A673 (cell line): ENCODE measurements at places on chromosomes 6 and 20. TPM values are rescaled to one million over a fixed set of nuclear protein-coding genes. Genes with fewer than 3 reads are reported as not detected.
A peak's percentile ranks its signal among the peaks of the same experiment; 100 is the strongest.

DNA sequence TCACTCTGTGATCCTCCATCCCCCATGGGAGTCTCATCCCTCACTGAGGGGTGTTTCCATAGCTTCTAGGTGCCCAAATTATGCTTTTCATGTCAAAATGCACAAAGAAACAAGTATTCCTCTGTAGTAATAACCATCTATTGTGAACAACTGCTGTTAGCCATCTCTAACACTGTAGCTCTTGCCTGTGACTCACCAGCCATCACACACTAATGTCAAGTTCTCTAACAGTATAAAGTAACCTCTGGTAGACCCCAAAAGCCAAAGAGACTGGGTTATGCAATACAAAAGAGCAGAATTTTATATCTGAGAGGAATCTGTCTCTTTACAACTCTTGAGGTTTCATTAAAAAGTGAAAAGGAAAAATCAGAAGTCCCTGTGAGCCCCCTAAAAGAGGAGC is 25.4 kb upstream of the IYD start:
- no peak for DNase-seq
- H3K27me3 ChIP-seq, result no peaks in the 10 kb centered on the region
- no peak overlapping the region for H3K27ac ChIP-seq
- H3K4me1 ChIP-seq, result no peaks in the 10 kb centered on the region

DNA sequence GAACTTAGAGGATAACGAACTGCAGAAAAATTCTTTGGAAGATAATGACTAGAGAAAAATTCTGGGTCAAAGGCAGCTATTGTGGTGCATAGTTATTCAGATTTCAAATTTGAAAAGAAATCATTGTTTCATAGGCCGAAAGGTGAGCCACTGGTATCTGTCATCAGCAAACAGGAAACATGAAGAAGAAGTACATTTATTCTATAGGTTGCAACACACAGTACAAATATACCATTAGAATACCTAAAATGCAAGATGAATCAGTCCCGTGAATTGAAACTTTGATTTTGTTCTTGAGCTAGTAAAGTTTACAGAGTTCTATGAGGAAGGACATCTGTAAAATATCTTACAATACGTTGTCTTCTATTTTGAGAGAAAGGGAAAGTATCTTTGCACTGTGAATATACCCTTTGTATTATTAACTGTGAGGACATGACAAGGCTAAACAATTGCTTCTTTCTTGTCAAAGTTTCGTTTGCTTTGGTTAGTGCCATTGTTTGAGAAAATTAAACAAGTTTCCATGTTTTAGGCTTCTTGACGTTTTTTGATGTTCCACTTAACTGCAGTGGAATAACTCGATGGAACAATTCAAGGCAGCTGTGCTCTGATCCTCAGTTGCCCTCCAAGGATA is 84.7 kb downstream of the HDGFL1 start:
- H3K27me3 ChIP-seq, result no peaks in the 10 kb centered on the region
- no peak overlapping the region for H3K4me3 ChIP-seq

The TCF21 gene
- not detected in 2 replicates for total RNA-seq

DNA sequence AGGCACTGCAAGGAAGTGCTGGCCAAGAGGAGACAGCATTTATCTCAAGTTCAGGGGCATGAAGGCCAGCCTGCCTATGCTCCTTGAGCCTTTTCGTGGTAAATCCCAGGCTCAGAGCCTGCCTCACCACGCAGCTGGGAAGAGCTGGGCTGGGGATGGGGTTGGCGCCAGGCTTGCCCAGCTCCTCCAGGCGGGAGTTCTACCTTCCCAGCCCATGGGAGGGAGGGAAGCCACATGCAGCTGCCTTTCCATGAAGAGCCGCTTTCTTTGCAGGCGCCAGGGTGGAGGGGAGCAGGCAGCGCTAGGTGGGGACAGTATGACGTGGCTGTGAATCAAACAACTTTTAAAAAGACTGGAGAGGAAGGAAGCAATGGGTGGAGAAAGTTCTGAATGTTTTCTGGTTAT is 19.5 kb upstream of the SIRT5 start:
- no peaks in the 10 kb centered on the region for H3K27me3 ChIP-seq
- no peak for DNase-seq
- H3K4me1 ChIP-seq, result no peaks in the 10 kb centered on the region
- no peaks in the 10 kb centered on the region for H3K36me3 ChIP-seq

DNA sequence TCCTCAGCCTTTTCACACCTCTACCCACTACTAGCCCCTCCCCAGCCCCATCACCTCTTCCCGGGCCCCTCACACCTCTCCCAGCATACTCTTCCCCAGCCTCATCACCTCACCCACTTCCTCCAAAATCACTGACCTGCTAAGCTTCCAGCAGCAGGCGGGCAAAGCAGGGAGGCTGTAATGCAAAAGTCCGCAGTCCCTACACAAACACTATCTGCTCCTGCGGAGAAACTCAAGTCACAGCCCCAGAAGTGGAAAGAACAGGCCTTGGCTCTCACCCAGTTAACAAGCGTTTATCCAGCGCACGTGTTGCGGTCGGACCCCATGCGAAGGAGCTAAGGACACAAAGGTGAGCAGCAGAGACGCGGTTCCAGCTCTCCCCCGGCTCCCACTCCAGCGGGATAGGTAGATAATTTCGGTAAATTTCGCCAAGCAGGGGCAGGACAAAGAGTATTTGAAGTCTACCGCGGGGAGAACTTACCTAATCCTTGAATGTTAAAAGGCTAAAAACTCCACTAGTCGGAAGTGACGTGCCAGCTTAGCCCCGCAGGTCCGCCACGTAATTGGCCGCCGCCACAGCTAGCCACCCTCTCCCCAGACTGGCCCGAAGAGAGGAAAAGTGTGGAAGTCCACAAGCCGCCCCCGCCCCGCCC is 728 bp upstream of the TRIM39 start:
- H3K4me3 ChIP-seq, result peak overlapping the region; percentile 98
- peak overlapping the region; percentile 99 for H3K27ac ChIP-seq
- peaks cover 22% of the 10 kb centered on the region for H3K4me1 ChIP-seq
- H3K36me3 ChIP-seq, result peaks cover 6% of the 10 kb centered on the region
- DNase-seq, result peak; percentile 86

DNA sequence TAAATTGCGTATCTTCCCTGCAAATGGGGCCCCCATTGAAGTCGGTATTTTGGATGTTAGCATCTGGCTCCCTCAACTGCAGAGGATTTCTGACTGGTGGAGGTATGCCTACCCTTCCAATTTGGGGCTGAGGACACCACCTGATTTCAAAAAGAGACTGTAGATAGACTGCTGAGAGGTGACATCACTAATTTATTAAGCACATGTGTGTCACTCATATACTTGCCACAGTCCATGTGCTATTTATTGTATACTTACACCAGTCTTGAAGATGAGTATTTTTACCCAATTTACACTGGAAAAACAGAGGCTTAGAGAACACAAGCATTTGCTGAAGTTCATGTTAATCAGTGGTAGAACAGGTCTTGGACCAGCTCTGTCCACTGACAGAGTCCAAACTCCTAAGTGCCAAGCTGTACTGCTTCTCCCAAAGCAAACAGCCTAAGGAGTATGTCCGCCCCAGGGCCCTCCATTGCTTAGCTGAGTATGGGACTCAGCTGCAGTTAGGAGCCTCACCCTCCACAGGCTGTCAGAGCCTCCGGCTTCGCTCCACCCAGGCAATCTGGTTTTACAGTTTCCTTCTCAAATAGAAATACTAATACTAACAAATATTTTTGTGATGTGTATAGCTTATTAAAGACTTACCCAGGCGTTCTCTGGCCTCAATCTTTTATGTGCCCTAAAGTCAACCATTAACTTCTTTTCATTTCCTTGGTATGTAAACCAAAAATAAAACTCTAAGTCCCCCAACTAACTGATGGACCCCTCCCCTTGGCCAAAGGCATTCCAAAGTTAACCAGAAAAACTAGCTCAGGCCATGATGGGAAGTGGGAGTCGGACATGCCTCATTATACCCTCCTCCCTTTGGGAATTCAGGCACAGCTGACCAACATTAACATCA is 17.5 kb downstream of the RIN2 start:
- peaks cover 19% of the 10 kb centered on the region for H3K4me1 ChIP-seq
- H3K27me3 ChIP-seq, result no peaks in the 10 kb centered on the region
- no peak overlapping the region for H3K4me3 ChIP-seq
- no peak overlapping the region for H3K27ac ChIP-seq
- H3K36me3 ChIP-seq, result no peaks in the 10 kb centered on the region

The DAAM2 gene
- total RNA-seq, result 4.8 and 5.7 TPM in 2 replicates

GRCh38 chr6:16481697-16482399 is 243.5 kb downstream of the GMPR start:
- no peak overlapping the region for H3K27ac ChIP-seq
- DNase-seq, result no peak
- H3K36me3 ChIP-seq, result no peaks in the 10 kb centered on the region

GRCh38 chr6:90271831-90272230 is 24.8 kb downstream of the BACH2 start:
- H3K27ac ChIP-seq, result no peak overlapping the region
- no peaks in the 10 kb centered on the region for H3K4me1 ChIP-seq
- no peak overlapping the region for H3K4me3 ChIP-seq

- H3K27me3 ChIP-seq, result peaks cover 80% of the 10 kb centered on the region
- H3K4me3 ChIP-seq, result no peak overlapping the region
- no peaks in the 10 kb centered on the region for H3K4me1 ChIP-seq
- DNase-seq, result no peak
Observed at GRCh38 chr20:58762120-58762519, 69.5 kb downstream of the NPEPL1 start.
